Upper lobe of left lung (tissue), 6 donors: ENCODE measurements at places on chromosomes 16 and 17. TPM values are rescaled to one million over a fixed set of nuclear protein-coding genes. Genes with fewer than 3 reads are reported as not detected.

Gene RBFOX1
- not detected for total RNA-seq

Gene SLC25A19
- total RNA-seq, result 21.9 TPM

Gene EXOC7
- 69.4 TPM for total RNA-seq

Gene TERF2IP
- 56.6 TPM for total RNA-seq

Gene BLMH
- total RNA-seq, result 23.2 TPM

Gene PIPOX
- total RNA-seq, result not detected

Gene C16orf92
- not detected for total RNA-seq

Gene SGCA
- total RNA-seq, result 19.7 TPM

Gene NKD1
- 29.7 TPM for total RNA-seq

Gene DLX3
- total RNA-seq, result 0.20 TPM

Gene PRAC1
- total RNA-seq, result not detected

Gene USB1
- total RNA-seq, result 53.6 TPM

Gene SMPD3
- total RNA-seq, result 3.2 TPM
